ENCODE measurements at places on chromosomes 4 and X.

DNA sequence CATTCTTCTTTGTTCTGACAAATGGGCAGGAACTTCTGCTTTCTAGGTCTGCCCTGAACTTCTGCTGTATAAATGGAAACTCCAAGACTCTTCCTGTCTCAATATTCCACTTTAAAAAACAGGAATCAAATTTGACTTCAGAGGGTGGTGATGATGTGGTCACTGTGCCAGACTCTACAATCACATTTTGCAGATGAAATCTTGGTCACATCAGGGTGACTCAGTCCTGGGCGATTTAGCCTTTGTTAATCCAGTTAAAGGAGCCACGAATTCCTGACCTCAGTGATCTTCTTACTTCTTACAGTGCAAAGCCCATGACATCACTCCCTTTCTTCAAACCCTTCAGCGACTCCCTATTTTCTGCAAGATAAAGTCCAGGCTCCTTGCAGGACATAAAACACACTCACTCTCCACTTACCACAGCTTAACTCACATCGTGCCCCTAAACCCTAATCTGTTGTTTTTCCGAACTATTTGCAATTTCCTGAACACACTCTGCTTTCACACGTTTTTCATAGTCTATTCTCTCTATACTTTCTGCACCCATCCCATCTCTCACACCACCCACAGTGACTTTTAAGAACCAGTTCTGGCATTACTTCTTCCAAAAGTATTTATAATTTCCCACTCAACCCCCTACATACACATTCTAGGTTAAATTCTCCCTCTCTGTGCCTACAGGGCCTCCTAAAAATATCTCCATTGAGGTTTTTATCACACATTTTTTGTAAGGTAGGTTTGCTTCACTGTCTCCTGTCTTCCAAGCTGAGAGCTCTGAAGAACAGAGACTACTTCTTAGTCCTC, 11.1 kb downstream of the GASK1B start:
- DNase-seq, result no peak

DNA sequence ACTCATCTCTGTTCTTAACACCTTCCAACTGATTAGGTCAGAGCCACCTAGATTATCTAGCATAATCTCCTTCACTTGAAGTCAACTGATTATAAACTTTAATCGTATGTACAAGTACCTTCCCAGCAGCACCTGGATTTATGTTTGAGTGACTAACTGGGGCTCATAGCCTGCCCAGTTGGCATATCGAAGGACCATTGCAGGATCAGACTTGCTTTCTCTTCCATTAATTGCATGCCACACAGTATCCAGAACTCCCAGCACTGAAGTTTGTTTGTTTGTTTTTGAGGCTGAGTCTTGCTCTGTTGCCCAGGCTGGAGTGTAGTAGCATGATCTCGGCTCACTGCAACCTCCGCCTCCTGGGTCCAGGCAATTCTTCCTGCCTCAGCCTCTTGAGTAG, 27.9 kb downstream of the GRK4 start:
- DNase-seq, result no peak

DNA sequence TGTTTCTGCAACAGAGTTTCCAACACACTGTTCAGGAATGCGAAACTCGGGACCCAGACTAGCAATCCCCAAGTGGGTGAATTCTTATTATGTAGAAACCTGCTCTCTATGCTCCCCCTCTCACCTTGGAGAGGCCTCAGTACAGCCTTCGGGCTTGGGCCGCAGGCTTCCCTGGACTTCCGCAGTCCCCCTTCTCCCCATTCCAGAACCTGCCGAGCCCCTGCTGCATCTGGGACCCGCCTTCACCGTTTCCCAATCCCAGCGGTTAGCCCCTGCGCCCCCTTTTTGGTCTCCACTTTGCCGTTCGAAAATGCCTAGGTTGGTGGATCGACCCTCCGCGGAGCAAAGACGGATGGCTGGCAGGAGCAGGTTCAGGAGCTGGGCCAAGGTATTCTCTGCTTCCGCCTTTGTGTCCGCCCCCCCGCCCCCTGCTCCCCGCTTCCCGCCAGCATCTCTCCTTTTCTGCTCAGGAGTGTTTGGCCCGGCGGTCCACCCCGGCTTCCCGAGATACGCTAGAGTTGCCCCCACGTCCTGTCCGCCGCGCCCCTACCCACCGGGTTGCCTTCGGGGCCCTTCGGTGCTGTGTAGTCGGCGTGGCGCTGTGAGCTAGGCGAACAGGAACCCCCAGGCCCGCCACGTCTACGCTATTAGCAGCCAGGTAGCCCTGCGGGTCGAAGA, 11.5 kb downstream of the HAND2 start:
- no peak for DNase-seq

- peak; percentile 50 for DNase-seq
Measured at GRCh38 chrX:38220024-38220414, 652 bp downstream of the SRPX start.

- DNase-seq, result no peak
Measured at GRCh38 chrX:46957297-46957696, 45.1 kb downstream of the JADE3 start.

GRCh38 chrX:109327251-109327650, 154.6 kb downstream of the GUCY2F start:
- DNase-seq, result no peak

DNA sequence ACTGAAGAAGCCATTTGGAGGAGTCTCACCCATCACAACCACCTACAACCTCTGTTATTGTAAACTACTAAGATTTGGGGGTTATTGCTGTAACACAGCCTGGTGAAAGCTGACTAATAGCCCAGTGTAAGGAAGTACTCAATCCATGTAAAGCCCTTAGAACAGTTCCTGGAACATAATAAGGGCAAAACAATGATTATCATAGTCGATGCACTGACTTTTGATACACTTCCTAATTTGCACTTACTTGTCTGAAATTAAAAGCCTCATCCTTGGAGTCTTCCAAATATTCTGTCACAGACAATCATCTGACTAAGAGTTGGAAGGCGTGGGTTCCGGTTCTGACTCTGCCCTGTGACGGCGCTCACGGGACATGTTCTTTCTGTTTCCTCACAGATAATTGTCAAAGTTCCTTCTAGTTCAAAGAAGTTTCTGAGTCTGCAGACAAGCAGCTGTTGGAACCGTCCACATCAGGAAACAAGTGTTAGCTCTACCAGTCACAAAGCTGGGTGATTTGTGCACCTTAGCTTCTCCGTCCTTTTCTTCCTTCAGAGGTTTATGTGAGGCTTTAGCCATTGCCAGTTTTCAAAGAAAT, 33.4 kb upstream of the RASGEF1B start:
- peak; percentile 74 for DNase-seq

- DNase-seq, result no peak
Measured at GRCh38 chr4:185092535-185093197, 50.4 kb upstream of the SLC25A4 start.

DNA sequence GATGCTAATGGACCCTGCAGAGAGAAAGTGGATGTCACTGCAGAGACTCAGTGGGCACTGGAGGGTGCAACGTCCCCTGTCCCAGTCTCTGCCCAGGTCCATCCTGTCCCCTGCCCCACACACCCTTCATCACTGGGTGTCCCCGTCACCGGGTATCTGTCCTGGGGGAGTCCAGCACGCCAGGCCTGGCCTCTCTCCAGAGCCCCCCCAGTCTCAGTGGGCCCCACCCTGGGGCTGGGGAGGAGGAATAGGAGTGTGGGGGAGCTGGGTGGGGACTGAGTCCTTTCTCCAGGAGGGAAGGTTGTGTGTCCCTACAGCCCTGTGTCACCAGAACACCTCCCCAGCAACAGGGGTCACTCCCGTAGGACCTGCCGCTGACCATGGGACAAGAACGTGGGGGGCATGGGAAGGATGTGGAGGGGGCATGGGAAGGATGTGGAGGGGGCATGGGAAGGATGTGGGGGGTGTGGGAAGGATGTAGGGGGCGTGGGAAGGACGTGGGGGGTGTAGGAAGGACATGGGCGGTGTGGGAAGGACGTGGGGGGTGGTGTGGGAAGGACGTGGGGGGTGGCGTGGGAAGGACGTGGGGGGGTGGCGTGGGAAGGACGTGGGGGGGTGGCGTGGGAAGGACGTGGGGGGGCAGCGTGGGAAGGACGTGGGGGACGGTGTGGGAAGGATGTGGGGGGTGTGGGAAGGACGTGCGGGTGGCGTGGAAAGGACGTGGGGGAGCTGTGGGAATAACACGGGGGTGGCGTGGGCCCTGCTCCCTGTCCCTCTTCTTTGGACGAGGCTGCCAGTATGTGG, 21.0 kb upstream of the SPON2 start:
- DNase-seq, result no peak

DNA sequence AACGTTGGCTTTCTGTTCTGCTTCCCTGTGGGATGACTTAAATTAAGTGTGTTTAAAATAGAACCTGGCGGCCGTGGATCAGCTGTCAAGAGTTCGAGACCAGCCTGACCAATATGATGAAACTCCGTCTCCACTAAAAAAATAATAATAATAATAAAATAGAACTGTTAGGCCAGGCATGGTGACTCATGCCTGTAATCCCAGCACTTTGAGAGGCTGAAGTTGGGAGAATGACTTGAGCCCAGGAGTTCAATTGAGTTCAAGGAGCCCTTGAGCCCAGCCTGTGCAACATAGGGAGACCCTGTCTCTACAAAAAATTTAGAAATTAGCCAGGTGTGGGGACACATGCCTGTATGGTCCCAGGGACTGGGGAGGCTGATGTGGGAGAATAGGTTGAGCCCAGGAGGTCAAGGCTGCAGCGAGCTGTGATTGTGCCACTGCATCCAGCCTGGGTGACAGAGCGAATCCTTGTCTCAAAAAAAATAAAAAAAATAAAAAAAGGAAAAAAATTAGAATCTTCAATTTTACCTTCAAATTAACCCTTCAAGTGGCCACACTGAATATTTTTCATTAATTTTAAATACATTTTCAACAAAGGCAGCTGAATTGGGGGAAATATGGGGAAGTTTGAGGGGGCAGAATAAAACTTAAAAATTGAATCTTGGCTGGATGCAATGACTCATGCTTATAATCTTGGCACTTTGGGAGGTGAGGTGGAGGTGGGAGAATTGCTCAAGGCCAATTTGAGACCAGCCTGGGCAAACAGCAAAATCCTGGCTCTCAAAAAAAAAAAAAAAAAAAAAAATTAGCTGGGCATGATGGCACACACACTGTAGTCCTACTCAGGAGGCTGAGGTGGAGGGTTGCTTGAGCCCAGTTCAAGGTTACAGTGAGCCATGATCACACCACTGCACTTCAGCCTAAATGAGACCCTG, 31.8 kb upstream of the HSD17B13 start:
- no peak for DNase-seq

DNA sequence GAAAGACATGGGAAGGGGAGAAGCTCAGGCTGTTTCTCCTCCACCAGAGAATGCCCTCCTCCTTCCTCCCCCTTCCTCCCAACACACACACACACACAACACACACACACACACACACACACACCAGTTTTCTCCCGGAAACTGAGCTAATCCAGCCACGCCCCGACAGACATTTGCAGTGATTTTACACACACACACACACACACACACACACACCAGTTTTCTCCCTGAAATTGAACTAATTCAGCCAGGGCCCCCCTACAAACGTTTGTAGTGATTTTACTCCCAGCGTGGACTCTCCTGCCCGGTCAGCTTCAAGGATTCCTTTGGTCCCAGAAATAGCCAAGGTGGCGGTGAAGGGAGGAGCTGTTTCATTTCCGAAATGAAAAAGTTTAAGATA, 32.9 kb upstream of the STX18 start:
- DNase-seq, result no peak

- no peak for DNase-seq
Measured at GRCh38 chrX:84240848-84241565, 53.0 kb upstream of the RPS6KA6 start.

DNA sequence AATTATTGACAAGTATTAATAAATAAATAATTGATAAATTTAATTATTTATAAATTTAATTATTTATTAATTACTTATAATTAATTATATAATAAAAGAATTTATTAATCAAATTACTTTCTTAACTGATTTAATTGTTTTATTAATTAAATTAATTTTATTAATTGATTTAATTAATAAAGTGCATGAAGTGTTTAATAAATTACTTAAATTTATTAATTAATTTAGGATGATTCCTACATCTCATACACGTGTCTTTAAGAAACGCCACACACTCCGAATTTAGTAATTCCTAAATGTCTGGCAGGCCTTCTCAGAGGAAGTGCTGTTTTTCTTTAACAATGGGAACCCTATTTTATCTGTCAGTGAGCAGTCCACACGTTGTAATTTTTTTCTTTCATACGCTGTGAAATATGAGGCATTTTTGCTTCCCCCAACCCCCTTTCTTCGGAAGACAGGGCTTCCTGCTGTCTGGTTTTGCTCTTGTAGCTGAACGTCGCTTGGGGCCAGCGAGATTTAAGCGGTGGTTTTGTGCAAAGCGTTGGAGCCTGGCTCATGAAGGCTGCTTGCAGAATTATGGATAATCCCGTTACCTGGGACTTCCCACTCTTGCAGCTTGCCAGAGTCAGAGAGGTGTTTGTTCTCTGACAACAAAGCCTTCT, 46.8 kb downstream of the CRLF2 start:
- DNase-seq, result no peak

GRCh38 chr4:23999714-24000469, 110.0 kb upstream of the PPARGC1A start:
- no peak for DNase-seq

GRCh38 chr4:22962295-22962694, 269.6 kb downstream of the GBA3 start:
- DNase-seq, result no peak

DNA sequence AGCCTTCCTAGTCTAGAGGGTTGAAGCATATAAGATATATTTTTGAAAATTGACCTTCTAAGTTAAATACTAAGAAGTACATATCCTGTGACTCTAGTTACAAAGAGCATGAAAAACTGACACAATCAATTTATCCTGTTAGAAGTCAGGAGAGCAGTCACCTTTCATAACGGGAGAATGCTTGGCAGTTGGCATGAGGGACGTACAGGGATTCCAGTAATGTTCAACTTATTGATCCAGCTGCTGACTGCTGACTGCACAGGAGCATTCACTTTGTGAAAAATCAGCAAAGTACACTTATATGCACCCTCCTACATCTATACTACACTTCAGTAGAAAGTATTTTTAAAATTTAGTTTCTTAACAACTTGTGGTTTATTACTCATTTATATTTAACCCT, 4.2 kb downstream of the ADAMTS3 start:
- no peak for DNase-seq

DNA sequence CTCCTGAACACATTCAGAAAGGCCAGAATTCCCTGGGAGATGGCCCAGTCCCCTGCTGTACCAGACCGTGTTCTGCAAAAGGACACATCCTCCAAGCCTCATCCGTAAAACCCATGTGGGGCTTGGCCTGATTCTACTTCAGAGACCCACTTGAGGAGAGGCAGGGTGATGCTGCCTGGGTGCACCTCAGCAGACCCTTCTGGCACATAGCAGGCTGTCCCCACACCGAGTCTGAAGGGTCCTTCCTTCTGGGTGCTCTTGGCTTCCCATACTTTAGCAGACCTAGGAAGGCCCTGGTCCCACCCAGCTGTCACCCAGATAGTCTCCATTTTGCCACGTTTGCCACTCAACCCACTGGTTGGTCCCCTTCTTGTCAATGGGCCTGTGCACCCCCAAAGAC, 270.1 kb upstream of the AGTR2 start:
- DNase-seq, result no peak

GRCh38 chr4:104494822-104495559, at the start of gene CXXC4:
Gene CXXC4 (minus strand): TSS chr4:104494894. CDS start chr4:104491802, 3,092 bp downstream.
- peak; percentile 54 for DNase-seq
